ENCODE measurements at places on chromosomes 13 and 19.

GRCh38 chr19:50384685-50385535, 763 bp downstream of the POLD1 start:
- DNase-seq, result peak; percentile 25

GRCh38 chr13:59546178-59546577, 617.5 kb downstream of the DIAPH3 start:
- DNase-seq, result no peak

- DNase-seq, result no peak
Observed at GRCh38 chr19:1311543-1312091, 25.9 kb downstream of the EFNA2 start.

DNA sequence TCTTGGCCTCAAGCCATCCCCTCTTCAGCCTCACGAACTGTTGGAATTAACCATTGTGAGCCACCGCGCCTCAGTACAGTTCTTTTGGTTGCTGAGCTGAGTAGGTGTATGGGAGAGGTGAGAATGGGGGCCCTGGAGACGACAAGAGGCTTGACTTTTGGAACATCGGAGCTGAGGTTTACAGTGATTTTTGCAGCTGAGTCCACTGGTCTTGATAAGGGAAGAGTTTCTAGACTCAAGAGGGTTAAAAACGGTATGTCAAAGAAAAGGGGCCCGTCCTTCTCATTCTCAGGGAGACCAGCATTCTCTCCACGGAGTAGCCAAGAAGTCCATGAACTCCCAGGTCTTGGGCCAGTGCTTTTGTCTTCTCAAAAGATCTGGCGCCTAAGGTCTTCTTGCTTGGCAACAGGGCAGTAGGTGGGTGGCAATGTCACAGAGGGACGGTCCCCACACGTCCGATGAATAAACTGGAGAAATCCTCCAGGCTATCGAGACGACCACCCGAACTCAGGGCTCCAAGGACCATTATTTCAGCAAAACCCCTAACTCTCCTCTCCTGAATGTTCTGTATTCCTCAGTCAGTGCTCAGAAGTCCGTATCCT, 6.4 kb upstream of the QTRT1 start:
- peak; percentile 42 for DNase-seq

GRCh38 chr13:51147732-51148131, 36.7 kb upstream of the C13orf42 start:
- no peak for DNase-seq

DNA sequence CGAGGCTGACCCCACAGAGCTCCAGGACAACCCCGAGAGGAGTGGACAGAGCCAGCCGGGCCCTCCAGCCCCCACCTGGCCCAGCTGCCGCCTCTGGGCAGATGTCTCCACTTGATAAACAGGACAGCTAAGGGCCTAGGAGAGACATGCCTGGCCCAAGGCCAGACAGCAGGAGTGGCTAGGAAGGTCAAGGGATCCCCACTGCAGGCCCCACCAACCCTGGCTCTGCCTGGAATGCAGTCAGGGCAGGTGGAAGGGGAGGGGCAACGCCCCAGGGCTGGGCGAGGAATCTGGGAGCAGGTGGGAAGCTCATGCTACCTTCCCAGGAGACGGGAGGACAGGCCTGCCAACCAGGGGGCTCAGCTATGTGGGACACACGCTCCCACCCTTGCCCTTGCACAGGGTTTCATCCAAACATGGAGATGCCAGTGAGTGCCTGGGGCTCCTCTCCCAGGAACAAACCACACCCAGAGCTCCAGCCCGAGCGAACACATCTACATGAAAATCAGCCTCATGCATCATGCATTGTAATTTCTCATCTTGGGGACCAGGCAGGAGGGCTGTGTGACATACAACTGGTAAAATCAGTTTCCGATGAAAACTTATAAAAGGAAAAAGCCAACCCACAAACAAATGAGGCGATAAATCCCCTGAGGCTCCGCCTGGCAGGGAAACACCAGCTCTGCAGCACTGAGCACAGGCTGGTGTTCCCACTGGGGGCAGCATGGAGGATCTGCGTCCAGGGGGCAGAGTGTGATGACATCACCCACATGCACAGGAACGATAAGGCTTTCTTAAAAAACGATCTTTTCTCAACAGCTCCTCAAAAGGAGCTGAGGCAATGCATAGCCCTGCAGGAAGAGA, 25.0 kb downstream of the SH3GL1 start:
- no peak for DNase-seq

DNA sequence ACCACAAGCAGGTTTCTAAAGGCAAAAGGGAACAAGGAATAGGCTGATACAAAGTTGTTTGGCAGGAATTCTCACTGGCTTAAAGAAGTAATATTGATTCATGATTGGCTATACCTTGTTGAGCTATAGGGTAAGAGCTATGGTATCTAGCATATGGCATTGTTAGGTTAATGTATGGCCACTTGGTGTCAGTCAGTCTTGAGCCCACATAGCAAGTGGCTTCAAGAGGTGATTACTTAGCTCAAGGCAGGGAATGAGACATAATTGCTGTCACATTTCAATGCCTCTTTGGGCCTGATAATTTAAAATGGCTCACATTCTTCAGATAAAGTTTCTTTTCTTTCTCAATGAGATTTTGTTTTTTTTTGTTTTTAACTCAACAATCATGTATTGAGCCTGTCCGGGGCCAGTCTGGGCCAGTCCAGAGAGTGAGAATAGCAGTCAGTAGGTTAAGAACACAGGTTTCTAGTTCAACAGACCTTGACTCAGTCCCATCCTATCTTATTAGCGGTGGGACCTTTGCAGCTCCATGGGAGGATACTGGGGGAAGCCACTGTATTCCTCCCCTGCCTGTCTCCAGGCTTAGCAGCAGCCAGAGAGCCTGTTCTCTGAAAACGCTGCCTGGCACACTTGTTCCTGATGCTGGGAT, 45.8 kb upstream of the RCBTB2 start:
- DNase-seq, result no peak

DNA sequence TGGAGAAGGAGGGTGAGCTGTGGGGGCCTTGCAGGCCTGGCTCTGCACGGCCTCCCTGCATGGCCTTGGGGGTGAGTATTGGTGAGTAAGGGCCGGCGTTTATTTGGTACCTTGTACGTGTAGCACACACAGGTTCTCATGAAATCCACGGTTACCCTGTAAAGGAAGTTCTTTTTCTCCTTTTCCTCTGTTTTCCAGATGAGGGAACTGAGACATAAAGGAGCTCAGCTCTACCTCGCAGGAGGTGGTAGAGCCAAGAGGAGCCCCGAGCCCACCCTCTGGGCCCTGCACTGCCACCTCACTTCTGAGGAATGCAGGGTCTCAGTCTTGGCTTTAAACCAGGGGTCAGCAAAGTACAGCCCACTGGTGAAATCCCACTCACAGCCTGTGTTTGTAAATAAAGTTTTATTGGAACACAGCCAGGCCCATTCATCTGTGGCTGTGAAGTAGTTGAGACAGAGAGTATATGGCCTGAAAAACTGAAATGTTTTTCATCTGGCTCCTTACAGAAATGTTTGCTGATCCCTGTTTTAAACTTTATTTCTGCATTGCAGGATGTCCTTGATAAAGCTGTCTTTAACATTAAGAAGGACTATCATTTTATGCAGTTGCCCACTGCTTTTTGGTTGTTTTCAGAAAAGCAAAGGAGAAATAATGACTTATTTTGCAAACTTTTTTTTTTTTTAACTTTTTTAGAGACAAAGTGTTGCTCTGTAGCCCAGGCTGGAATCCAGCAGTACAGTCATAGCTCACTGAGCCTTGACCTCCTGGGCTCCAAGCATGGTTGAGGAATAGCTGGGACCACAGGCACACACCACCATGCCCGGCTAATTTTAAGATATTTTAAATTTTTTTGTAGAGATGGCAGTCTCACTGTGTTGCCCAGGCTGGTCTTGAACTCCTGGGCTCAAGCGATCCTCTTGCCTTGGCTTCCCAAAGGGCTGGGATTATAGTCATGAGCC, 6.4 kb downstream of the EPN1 start:
- DNase-seq, result no peak

DNA sequence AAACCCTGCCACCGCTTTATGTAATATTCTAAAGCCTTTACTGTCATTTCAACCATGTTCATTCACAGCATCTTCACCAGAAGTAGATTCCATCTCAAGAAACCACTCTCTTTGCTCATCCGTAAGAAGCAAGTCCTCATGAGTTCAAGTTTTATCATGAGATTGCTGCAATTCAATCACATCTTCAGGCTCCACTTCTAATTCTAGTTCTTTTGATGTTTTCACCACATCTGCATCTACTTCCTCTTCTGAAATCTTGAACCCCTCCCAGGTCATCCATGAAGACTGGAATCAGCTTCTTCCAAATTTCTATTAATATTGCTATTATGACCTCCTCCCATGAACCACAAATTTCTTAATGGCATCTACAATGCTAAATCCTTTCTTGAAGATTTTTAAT, 83.9 kb downstream of the FOXO1 start:
- DNase-seq, result no peak

- no peak for DNase-seq
Observed at GRCh38 chr13:19062801-19063200, 118.8 kb downstream of the TUBA3C start.

DNA sequence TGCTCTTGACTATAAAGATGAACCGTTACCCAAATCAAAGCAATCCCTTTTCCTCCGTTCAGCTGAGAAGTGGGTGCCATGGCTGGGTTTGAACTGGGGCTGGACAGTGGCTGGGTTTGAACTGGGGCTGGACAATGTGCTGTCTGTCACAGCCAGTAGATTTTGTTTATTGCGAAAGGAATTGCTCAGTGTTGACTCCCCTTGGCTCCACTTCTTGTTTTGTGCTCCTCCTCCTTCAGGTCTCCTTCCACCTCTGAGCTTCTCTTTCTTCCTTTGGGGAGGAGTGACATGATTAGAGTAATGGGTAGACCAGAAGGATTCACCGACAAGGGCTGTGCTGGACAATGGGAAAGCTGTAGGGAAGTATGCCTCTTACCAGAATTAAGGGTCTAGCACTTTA, 19.4 kb upstream of the MBNL2 start:
- no peak for DNase-seq

- no peak for DNase-seq
Observed at GRCh38 chr13:98721825-98722510, 30.5 kb downstream of the SLC15A1 start.

DNA sequence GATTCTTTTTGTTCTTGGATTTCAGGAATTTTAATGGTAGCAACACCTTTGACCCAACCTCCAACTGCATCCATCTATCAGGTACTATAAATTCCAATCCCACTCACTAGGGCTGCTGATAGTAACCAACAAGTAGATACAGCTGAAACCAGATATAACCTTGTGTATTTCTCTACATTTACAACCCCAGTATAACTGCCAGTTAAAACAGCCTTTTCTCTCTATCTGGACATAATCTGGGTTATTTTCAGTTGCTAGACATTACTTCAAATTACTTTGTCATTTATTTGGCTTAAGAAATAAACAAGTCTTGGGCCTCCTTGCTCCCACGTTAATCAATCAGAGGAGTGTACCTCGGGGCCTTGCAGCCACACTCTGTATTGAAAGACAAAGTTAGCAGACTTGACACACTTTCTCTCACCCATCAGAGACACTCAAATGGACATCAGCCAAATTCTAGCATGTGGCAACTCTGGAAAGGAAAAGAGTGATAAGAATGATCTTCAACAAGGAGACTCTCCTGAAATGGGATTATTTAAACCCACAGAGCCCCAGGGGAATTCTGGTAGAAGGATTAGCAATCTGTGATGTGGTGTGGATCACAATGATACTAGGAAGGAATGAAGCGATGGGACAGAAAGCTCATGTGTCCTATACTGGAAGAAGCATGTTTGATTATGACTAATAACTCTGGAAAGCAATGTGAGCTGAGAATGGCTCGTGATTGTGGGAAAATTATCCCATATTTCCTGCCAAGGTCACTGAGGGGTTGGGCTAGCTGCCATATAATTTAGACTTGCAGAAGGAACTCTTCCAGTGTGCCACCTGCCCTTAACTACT, 157.5 kb downstream of the FLT1 start:
- peak; percentile 48 for DNase-seq

DNA sequence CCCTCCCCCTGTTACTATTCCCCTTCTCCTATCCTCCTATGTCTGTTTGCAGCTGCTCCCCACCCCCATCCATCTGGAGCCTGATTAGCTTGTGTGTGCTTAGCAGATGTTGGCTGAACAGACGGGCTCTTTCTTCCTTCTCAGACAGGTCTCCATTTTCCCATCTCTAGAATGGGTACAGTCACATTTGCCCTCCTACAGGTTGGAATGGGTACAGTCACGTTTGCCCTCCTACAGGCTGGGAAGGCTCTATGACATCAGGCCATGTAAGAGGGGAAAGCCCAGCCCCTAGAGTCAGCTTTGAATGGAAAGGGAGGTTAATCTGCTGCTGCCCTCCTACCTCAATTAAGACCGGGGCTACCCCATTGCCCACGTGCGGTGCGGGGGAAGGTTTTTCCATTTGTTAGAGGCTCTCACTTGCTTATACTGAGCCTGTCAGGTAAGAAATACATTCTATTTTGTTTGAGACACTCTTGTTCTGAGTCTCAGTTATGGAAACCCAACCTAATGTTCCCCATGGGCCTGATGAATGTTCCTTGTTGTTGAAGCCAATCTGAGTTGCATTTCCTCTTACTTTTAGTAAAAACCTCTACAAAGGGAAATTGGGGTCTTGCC, 2.2 kb upstream of the CLEC17A start:
- no peak for DNase-seq

GRCh38 chr19:27673986-27674385, 1539.0 kb downstream of the UQCRFS1 start:
- no peak for DNase-seq

DNA sequence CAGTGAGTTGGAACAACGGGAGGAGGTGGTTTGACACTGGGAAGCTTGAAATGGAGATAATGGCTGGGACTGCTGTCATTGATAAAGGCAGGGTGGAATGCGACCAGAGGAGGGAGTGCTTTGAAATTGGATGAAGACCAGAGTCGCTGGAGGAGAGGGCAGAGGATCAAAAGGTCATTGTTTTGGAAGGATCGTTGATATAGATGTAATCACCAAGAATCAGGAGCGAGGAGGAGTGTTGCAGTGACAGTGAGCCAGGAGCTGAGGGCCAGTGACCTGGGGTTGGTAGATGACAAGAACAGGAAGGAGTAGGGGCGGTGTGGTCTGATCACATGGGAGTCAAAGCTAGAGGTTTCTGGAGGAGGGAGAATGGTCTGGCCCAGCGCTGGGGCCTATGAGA, 25.3 kb downstream of the TM9SF2 start:
- DNase-seq, result no peak
